CD8-positive, alpha-beta memory T cell (primary cell): ENCODE measurements at places on chromosomes 2 and 18.

GRCh38 chr2:67631483-67631882 lies 234.3 kb downstream of the ETAA1 start:
- DNase-seq, result no peak

GRCh38 chr2:3482363-3482821 lies 36.9 kb downstream of the ADI1 start:
- no peak for DNase-seq

DNA sequence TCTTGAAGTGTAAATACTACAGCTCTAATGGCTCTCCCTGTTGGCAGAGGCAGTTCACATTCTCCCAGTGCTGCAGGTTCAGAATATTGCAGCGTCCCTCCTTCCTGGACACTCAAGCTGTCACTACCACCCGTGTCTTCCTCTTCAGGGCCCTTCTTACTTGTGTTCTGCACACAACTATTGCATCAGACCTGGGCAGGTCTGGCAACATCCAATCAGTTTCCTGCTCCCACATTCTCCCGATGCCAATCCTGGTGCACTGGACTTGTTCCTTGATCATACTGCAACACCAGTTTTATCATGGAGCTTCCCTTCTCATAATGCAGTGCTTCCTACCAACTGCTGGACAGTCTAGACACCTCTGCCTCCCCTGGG lies 161.5 kb downstream of the CAPN13 start:
- DNase-seq, result no peak

DNA sequence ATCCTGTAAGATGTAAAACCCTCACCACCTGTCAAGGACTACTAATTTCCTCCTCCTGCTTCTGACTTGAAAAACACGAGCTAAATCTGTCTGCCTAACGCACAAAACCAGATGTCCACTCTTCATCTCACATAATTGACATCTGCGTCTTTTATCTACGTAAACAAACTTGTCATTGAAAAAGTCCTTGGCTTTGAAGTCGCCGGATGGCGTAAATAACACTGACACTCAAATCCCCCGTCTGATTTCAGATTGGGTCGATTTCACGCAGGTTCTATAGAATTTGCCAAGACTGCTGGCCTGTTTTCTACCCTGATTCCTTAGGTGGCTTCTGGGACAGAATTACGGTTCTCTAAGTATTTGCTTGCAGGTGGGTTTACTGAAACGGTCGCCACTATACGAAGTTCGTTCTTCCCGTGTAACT lies 539 bp upstream of the MOB4 start:
- DNase-seq, result no peak

DNA sequence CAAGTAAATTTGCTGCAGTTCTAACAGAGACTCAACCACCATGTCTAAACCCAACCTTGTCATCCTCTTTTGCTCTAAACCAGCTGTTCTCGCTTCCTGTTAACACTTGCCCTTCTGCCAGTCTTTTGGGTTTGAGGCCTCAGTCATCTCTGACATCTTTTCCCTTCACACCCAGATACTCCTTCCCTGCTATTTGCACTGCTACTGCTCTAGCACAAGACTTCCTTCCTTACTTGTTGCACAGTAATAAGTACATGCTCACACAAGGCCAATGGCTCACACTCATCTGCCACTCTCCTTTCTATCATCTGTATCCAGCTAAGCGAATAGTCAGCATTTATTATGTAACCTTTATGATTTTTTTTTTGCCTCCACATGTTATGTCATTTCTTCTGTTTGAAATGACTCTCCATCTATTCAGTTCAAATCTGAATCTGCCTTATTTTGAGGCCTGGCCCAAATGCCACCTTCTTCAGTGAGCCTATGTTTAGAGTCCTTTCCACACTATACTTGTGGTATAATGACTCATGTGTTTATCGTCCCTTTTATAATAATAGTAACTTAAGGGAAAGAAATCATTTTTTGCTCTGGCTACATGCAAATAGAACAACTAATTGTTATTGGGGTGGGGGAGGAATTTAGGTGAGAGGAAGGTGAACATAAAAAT lies 22.5 kb upstream of the CDKL4 start:
- DNase-seq, result no peak

DNA sequence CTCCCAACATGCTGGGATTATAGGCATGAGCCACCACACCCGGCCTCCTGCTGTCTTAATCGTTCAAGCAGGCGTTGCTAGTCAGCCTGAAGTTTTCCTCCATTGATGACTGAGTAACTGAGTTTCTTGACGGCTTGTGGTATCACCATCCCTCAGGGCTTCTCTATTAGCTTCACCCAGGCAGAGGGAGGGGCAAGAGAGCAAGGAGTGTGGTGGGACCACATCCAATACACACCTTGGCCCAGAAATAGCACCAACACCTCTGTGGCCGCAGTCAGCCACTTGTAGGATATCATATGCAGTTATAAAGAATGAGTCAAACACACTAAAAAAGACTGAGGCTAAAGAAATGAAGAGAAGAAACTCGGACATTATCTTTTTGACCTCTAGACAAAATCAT lies 1009.4 kb upstream of the CELF4 start:
- no peak for DNase-seq

DNA sequence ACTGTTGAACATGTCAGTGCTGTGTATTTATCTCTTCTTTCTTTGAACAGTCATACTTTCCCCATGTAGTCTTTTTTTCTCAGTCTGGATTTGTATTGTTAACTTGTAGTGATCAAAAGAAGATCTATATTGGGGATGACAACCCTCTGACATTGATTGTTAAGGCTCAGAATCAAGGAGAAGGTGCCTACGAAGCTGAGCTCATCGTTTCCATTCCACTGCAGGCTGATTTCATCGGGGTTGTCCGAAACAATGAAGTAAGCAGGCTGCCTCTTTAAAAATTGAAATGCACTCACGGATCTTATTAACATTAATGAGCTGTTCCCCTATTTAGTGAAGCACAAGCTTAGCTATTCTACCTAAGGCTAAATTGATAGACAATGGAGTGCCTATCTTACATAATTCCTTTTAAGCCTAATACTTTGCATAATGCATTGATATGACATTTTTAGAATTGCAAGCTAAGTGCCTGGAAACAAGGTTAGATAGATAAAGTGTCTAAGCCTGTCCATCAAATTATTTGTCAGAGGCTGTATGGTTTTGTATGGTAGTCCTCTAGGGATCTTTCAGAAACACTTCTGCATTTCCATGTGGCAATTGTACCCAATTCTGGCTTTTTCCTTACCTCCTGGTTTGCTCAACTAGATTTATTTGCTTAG lies 29.3 kb upstream of the FAM171B start:
- DNase-seq, result no peak
